B cell (primary cell): ENCODE measurements at places on chromosomes 11 and 22. TPM values are rescaled to one million over a fixed set of nuclear protein-coding genes. Genes with fewer than 3 reads are reported as not detected.

DNA sequence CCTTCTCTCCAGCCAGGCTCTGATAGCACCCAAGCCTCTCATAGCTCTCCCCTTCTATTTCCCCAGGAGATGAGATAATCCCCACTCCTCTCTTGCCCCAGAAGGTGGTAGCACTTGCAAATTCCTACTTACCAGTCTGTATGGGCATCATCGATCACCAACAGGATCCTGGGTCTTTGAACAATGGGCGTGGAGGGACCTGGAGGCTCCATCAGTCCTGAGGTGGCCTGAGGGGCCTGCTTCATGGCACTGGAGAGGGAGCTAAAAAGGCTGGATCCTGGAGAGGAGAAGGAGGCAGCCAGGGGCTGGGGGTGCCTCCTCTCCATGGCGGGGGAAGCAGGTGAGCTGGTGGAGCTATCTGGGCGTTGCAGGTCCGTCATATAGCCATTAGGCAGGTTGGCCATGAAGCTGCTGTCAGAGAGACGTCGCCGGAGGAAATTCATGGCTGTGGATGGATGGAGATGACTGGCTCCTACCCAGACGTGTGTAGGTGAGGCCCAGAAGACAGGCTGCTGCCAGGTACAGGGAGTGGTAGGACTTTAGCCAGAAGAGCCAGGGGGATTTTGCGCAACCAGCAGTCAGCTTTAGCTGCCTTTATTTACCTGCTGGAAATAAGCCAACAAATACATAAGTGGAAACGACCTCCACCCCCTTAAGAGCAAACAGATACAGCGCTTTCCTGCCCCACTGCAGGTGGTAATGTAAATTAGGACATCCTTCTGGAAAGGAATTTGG, 51.8 kb downstream of the SYN3 start:
- no peak for DNase-seq

DNA sequence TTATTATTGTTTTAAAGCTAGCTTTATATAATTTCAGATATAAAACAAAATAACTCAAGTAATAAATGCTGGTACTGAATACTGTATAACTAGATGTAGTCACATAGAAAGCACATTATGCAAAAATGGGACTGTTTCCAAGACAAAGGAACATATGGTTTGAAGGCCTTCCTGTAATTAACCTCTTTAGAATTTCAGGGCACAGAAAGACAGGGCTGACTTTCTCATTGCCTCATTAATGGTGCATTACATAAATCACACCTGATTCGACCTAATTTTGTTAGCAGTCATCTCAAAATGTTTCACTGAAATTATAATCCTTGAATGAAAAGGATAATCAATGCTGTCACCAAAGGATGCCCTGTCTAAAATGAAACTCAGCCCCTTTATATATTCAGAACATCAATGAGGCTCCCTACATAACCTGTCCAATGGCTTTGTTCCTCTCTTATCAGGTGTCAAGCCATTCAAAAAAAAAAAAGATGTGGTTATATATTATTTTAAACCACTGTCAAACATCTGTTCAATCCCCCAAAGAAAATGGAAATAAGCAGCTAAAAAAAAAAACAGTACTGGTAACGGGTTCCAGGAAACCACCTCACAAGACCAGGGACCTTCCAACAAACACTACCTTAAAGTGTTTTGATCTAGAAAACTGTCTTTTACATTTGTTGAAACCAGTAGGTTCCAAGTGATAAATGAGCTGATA, 77.4 kb downstream of the FAM168A start:
- DNase-seq, result no peak

DNA sequence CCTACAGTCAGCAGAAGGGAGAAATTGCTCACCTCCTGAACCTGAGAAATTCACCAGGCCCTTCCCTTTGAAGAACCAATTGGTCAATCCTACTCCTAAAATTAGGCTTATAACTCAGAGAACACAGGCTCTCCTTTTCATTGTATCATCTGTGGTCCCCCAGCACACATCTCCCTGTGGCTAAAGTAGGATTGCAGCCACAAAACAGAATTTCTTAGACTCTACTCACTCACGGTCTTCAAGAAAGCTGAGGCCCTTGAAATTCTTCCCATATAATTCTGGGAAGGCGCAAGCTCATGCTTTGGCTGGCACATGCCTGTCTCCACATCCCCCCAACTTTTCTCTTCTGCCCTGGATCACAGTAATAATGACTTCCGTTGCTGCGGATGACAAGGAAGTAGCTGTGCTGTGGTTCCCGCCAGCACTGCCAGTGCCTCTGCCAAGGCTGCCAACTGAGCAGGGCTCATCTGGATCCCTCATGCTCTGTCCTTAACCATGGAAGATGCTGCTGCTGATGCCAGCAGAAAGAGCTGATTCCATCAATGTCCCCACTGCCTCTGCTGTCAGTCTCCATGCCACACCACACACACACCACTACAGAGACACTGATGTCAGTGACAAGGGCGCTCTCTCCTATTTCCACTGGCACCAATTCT, 200.6 kb upstream of the POU2AF2 start:
- no peak for DNase-seq

- DNase-seq, result no peak
These were observed 65.2 kb downstream of the PICALM start for GRCh38 chr11:86003654-86004053.

- DNase-seq, result no peak
These were observed 104.4 kb downstream of the FANCF start for GRCh38 chr11:22521226-22521625.

- DNase-seq, result no peak
These were observed 17.2 kb downstream of the KCNQ1 start for GRCh38 chr11:2461956-2462542.

DNA sequence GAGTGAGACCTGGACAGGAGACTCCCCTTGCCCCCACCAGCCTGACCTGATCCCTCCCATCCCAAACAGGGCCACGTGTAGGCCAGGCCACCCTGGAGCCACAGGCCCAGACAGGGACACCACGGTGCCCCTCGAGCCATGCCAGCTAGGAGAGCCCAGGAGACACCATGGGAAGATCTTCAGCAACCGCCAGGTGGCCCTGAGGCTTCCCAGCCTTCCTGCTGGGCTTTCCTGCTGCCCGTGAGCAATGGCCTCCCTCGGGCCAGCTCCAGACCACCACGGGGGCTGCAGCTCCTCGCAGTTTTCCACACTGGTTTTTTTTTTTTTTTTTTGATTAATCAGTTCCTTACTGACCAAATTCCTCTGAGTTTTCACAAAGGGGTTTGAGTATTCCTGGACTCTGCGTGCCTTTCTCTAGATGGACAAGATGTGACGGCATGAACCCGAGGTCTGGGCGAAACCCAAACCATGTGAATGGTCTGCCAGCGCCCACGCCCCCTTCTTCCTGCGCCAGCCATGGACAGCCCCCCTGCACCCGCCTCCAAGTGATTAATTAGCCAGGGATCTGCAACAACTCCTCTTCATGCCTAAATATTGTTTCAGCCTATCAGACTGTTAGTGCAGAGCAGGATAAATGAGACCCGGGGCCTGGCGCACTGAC, 40.9 kb downstream of the TBX1 start:
- no peak for DNase-seq

GRCh38 chr22:45483918-45484499, 18.7 kb upstream of the FBLN1 start:
- no peak for DNase-seq

DNA sequence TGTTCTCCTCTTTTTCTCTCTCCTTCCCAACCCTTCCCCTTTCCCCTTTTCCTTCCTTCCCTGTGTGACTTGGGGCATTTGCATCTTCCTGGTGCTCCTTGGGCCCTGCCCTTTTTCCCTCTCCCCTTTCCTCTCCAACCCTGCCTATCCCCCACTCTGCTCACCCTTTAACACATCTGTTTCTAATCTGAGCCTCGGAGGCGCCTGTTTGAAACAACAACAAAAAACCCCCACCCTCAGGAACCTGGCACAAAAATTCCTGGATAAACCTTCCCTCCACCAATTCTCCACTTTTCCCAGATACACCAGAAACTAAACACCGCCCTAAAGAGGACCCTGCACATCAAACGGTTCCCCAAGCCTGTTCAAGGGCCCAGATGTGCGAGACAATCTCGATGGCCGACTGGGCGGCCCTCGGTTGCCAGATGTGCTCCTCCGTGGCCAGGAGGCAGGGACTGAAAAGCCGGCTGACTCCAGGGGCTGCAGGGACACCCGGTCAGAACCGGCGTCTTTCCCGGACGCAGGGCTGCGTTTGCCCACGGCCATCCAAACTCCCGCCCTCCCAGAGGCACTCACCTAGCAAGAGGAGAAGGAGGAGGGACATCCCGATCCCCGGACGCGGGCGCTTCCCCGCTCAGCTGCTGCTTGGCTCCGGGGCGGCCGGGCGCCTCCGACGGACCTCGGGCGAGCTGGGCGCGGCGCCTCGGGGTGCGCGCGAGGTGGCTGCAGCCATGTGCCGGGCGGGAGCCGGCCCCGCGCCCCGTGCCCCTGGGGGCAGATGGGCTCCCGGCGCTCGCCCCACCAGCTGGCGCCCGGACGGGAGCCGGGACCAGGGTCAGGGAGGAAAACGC, 486 bp downstream of the CLMP start:
- DNase-seq, result no peak

DNA sequence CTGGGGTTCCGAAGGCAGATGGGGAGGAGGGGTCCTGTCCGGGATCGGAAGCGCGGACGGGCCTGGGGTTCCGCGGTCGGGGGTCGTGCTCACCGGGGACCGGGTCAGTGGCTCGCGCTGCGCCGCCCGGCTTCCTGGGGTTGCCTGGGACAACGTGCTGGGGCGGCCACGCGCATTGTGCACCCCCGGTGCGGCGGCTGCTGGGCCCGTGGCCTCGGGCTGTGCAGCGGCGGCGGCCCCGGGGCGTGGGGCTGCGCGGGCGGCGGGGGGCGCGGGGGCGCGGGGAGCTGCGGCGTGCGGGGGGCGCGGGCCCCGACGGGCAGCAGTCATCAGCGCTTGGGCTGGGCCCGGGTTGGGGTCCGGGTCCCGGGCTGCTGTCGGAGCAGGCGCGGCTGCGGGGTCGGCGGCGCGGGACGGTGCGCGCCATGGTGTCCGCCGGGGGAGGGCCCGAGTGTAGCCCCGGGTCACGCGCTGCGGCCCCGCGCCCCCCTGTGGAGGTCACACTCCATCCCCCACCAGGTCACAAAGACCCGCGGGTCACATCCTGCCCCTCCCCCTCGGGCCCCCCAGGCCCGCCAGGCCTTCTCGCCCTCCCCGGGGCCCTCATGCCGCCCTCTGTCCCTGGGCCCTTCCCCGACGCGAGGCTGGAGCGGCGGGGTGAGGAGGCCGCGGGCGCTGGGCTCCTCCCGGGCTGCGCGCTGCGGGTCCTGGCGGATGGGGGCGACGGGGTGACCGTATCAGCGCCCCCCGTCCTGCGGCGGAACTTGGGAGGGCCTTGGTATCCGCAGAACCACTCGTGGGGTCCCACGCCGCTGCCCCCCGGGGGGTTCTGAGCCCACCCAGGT, at the start of gene TTLL8:
Gene TTLL8, minus strand, starts transcription at position 238 of the 845 bp plus-strand sequence.
- DNase-seq, result no peak

DNA sequence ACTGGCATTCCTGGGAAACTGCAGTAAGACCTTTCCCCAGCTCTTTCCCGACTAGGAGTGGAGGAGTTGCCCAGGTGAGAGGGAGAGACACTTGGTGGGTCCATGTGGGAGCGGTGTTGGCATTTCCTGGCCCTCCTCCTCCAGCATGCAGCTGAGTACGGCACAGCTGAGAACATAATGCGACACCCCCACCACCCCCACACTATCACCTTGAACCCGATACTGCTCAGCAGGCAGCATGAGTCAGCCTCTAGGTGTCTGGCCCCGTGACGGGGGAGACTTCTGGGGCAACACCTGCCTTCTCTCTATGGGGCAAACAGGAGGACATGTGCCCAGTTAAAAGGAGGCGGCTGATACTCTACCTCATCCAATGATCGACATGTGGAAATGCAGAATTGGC, 64.4 kb downstream of the PKNOX2 start:
- DNase-seq, result no peak

DNA sequence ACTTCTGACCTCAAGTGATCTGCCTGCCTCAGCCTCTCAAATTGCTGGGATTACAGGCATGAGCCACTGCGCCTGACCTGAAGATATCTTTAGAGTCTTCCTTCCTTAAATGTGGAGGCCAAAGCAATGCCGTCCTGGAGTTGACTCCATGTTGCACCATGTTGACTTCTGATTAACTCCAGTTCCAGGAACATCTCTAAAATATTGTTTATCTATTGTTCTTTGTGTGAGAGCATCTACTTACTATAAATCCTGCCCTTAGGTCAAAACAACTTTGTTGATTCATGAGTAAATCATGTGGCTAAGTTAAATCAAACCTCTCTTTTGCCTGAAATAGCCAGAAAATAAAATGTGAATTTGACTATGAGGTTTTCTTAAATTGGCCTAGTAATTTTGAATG, 56.6 kb upstream of the CAPRIN1 start:
- no peak for DNase-seq

DNA sequence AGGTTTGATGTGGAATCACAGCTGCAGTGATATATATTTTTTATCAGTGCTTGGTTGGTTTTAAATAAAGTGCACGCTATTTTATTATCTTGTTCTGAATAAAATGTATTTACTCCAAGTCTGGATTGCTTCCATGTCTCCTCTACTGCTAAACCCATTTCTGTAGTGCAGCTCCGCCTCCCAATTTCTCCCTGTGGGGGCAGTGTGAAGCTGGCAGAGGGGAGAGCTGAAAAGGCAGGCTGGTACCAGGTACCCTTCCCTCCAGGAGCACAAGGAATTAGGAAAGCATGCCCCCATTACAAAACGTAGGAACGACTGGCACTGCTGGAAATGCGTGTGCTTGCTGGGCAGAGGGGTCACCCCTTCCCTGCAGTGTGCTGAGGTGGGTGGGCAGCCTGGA, 934 bp upstream of the TMEM132A start:
- DNase-seq, result no peak

DNA sequence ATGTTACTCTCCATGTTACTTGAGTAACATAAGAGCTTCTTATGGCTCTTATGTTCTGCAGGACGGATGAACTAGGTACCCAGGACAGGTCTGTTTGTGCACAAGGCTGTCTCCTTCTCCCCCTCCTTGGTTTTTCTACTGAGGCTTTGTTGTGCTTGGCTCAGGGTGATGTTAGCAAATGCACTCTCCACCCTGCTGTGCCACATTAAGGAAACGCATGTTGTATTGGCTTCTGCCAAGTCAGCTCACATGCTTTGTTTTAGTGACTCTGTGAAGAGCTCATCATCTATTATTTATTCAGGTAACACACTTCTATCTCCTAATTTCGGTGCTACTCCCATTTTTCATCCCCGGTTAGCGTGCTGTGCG, 108.3 kb downstream of the PTPRJ start:
- DNase-seq, result no peak

GRCh38 chr11:8723711-8724110, 41.1 kb downstream of the RPL27A start:
- no peak for DNase-seq

Gene LIF
- total RNA-seq, result 0.24 and 0.47 TPM in 2 replicates

Gene DNAJB7
- not detected in 2 replicates for total RNA-seq

Gene HEPN1
- total RNA-seq, result not detected in 2 replicates

Gene CALCA
- not detected in 2 replicates for total RNA-seq

Gene CHST1
- total RNA-seq, result not detected in 2 replicates

Gene VPREB1
- not detected in 2 replicates for total RNA-seq

Gene LMF2
- 128 and 132 TPM in 2 replicates for total RNA-seq

Gene OR2AT4
- total RNA-seq, result not detected in 2 replicates
